ENCODE measurements at places on chromosomes 16 and 17. TPM values are rescaled to one million over a fixed set of nuclear protein-coding genes. Genes with fewer than 3 reads are reported as not detected.

MED1 gene
- 42.3 TPM for total RNA-seq

FKBP10 gene
- 137 TPM for total RNA-seq

CIBAR2 gene
- not detected for total RNA-seq

MGAT5B gene
- 8.2 TPM for total RNA-seq

CKLF gene
- total RNA-seq, result 15.7 TPM

PRRT2 gene
- total RNA-seq, result 13.3 TPM

OR1G1 gene
- not detected for total RNA-seq

DNA sequence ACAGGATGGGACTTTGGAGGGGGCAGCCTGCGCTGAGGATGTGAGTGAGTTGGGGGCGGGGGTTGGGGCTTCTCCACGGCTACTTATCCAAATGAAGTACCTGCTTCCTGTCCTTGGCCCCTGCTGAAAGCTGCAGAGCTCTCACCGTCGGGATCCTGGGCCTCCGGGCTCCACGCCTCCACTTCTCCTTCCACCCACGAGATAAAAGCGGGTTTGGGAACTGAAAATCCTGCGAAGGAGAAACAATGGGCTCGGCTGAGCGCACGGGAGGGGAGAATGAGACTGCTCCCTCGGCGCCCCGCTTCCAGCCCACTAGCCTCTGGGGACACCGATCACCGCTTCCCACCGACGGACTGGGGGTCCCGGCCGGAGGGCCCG lies 486 bp downstream of the ZNF785 start:
- DNase-seq, result peak; percentile 70

GRCh38 chr16:85296859-85297660 lies 184.8 kb upstream of the CIBAR2 start:
- DNase-seq, result peak; percentile 71

DNA sequence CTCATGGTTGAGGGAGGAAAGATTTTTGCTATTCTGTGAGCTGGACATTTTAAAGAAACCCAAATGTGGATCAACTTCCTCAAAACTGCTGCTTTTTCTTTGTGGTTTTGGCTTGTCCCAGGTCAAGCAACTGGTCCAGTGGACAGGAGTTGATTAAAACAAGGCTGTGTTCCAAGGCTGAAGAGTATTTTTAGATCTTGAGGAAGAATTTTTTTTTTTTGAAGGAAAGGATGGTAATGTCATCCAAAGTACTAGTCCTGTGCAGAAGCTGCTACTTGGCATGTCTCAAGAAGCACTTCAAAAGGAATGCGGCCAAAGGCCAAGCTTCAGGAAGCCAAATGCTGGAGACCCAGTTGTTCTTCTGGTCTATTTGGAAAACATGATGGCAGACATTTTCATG lies 8.0 kb upstream of the MYH2 start:
- no peak for DNase-seq

- DNase-seq, result no peak
These were observed 3.3 kb downstream of the HERPUD1 start for GRCh38 chr16:56935201-56935600.

- DNase-seq, result no peak
These were observed 45.8 kb downstream of the STAT3 start for GRCh38 chr17:42342242-42343008.

DNA sequence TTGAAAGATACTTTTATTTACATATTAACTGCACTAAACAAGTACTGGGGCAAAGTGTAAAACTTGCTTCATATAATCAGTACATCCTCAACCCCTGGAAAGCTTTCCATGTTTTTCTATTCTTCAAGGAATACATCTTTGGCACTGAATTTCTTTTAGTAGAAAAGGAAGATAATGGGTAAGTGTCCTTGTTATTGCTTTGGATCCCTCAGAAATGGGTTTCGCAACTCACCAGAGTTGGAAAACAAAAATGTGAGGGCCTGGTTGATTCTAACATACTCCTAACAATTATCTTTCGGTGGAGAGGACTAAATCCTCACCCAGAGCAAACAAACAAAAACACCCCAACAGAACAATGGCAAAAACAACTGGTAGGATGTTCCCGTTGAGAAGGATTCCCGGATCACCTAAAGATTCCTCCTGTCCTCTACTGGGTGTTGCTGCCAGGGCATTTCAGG lies 120.4 kb downstream of the PARN start:
- DNase-seq, result peak; percentile 63

DNA sequence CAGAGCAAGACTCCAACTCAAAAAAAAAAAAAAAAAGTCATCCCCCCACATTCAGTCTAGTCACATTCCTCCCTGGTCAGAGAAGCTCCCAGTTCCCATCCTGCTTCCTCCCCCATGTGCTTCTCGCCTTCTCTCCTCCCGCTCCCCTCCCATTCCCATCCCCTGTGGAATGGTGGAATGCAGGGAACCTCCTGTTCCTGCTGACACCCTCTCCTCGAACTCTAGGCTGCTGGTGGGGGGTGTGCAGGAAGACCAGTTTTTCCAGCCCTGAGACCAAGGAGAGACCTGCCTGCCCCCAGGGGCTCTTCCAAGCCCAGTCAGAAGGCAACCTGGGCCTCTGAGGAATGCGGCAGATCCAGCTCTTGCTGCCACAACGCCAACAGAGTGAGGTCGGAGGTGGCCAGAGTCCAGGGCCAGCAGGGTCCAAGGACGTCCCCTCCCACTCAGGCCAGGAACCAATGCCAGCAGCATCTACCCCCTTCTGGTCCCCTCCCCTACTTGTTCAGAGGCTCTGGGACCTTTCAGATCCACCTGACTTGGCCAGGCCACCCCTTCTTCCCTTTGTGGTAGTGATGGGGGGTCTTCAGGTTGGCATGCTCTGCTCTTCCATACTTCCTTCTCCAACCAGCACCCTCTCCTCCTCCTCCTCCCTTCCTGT lies 39.3 kb upstream of the TAC4 start:
- peak; percentile 80 for DNase-seq

GRCh38 chr16:30069611-30070462 lies 4.3 kb downstream of the ALDOA start:
- no peak for DNase-seq

- DNase-seq, result no peak
These were observed 298.4 kb upstream of the SALL1 start for GRCh38 chr16:51449441-51449840.

GRCh38 chr17:72707881-72708280 lies 384.6 kb downstream of the SLC39A11 start:
- DNase-seq, result no peak

- no peak for DNase-seq
These were observed 958 bp downstream of the SCNN1G start for GRCh38 chr16:23183543-23183862.

DNA sequence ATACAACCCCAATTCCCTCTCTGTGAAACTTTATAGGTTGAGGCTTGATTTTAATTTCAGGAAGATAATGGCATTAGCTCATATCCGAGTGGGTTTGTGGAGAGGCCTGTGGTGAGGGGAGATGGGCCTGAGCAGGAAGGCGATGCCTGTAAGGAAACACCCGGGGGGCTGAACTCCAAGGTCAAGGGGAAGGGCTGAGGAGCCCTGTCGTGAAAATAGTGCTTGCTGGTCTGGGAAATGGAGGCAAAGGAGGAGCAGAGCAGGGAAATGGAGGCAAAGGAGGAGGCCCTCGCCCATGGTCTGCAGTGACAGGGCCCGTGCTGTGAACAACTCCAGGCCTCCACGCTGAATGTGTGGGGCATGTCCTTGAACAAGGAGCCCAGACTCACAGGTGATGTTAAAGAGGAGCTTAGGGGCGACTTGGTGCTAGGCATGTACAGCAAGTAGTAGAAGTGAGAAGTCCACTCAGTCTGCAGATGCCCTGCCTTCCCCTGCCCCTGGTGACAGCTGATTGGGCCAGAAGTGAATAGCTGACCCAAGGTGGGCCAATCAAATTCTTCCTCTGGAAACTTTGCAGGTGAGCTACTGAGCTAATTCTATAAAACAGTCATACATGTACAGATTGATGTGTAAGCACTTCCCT lies 38.1 kb downstream of the MRPS23 start:
- peak; percentile 25 for DNase-seq

DNA sequence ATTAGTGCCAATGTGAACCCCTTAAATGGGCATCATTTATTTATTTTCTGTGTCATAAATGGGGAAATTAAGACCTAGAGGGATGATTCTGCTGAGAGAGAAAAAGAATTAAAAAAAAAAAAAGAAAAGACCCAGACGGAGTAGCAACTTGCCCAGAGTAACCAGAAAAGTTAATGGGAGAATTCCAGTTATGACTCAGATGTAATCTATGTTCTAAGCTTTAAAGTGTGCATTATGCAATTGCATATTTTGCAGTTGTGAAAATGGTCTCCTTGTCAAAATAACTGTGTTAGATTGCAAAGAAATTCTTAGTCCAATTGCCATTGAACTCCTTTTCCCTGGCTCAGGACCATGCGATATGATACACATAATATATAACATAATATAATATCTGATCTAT lies 38.6 kb upstream of the TBX2 start:
- DNase-seq, result no peak

DNA sequence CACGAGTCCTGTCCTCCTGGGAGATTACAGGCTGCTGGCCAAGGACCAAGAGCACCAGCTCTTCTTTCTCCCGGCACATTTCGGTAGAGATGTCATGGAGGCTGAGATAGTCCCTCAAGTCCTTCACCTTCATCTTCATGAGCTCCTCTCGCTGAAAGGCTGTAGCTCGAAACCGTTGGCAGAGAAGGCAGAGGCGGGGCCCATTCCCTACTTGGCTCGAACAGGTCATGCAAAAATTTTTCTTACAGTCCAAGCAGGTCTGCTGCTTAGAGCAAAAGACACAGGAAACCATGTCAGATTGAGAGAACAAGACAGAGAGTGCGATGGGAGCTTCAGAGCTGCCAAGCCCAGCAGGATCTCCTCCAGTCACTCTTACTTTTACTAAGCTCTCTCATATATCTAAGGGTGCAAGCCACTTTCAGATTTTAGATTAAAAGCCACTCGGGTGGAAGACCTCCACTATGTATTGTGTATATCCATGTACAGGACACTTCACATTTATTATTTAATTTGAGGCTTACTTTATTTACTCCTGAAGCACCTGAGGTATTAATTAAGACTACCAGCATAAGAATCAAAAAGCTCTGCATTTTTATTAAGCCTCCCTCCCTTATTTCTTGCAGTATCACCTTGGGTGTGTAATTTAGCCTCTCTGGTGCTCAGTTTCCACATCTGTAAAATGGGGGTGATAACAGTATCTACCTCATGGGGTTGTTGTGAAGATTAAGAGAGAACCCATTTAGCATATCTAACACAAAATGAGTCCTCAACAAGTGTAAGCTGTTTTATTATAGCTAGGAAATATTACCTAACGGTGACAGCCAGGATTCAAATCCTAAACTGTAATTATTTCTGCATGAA lies 41.4 kb downstream of the LIG3 start:
- no peak for DNase-seq

GRCh38 chr16:67967958-67968399 lies 458 bp downstream of the SLC12A4 start:
- DNase-seq, result peak; percentile 54

DNA sequence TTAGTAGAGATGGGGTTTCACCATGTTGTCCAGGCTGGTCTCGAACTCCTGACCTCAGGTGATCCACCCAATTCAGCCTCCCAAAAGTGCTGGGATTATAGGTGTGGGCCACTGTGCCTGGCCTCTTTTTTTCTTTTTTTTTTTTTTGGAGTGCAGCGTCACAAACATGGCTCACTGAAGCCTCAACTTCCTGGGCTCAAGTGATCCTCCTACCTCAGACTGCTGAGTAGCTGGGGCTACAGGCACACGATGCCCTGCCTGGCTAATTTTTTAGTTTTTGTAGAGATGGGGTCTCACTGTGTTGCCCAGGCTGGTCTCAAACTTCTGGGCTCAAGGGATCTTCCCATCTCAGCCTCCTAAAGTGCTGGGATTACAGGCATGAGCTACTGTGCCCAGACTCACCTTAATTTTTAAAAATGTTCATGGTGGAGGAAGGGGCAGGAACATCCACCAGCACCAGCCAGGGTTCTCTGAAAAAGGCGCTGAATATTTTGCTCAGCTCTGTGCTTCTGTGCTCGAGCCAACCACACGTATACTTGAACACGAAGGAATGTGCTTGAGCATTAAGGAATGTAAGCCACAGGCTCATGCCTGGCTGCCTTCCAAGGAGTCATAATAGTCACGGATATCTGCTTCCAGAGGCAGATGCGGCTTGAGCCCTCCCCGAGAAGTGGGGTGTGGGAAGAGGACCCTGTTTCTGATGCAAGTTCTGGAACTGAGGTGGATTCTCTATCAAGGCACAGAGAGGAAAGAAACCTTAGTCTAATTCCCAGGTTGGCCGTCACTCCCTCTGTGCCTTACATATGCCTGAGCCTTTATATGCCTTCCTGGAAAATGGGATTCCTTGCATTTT lies 65.5 kb upstream of the CREBBP start:
- DNase-seq, result peak; percentile 32

GRCh38 chr17:52297230-52298010 lies 138.9 kb upstream of the CA10 start:
- peak; percentile 2 for DNase-seq

GRCh38 chr16:19432429-19432828 lies 14.7 kb downstream of the TMC5 start:
- DNase-seq, result peak; percentile 51

DNA sequence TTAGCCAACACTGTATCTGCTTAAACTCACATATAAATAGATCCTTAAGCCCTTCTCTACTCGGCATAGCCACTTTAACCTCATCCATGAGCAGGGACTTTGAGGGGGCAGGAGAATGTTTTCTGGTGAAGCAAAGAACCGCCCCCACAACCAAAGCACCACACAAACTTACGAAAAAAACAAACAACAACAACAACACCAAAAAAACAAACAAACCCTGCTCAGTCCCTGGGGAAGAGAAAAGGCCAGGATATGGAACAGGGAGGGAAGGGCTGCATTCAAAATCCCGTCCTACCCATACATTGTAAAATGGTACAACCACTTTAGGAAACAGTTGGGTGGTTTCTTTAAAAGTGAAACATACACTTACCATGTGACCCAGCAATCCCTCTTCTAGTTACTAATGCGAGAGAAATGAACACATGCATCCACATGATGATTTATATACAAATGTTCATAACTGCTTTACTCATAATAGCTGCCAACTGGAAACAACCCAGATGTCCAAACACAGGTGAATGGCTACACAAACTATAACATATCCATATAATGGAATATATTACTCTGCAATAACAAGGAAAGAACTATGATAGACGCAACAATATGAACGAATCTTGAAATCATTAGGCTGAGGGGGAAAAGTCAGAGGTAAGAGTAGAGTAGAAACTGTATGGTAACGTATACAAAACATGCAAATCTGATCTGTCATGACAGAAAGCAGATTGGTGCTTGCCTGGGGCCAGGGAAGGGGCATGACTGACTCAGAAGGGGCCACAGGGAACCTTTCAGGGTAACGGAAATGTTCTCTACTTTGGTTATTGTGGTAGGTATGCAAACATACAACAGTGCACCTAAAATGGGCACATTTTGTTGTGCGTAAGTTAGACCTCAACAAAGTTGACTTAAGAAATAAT lies 37.7 kb upstream of the TOB1 start:
- no peak for DNase-seq

GRCh38 chr16:27066668-27067537 lies at the start of gene C16orf82:
Gene C16orf82, plus strand, starts transcription at chr16:27066927.
- DNase-seq, result peak; percentile 66

Measured in GM23338 (cell line).